ENCODE measurements at places on chromosomes 1 and 21.

DNA sequence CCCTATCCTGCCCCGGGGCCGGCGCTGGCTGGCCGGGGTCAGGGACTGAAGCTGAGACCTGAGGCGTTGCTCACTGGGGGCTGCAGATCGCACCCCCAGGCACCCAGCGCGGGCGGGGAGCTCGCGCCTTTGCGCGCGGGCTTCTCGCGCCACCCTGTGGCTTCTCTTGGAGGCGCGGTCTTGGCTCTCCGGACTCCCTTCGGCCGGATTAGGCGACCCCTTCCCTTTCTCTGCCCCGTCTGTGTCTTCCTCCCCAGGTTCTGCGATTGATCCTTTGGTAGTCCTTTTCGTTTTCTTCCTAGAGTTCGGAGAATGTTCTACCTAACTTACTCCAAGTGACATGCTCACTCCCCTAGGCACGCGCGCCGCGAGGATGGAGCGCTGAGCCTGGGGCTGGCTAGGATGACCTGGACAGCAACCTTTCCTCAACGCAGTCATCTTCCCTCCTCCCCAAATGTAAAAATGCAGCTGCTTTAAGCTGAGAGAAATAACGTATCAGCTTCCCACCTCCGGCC is 495 bp upstream of the NTRK1 start:
- DNase-seq: no peak

DNA sequence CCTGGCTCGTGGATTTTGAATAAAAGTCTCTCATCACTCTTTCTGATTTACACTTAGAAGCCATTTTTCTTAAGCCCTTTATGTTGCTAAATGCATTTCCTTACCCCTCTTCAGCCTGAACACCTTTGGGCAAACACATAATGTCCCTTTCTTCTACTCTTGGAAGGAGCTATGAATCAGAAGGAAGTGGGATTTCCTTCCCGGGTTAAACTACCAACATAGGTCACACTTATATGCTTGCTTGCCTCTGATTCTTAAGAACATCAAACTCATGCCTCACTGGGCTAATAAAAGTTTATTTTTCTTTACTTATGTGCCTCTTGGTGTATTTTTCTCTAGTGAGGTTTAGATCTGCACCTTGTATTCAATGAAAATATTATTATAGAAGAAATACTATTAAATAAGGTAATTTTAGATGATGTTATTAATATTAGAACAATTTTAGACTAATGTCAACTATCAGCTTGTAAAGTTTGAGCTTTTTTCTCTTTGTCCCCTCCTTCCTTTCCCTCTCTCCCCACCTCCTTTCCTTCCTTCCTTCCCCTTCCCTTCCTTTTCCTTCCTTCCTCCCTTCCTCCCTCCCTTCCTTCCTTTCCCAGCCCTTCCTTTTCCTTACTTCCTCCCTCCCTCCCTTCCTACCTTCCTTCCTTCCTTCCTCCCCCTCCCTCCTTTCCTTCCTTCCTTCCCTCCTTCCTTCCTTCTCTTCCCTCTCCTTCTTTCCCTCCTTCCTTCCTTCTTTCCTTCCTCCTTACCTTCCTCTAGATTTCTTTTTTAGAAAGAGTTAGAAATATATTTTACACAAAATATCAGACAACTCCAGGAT is 66.5 kb upstream of the KCNJ6 start:
- DNase-seq: no peak

- peak; percentile 43 for DNase-seq
These were observed 42.3 kb downstream of the TCEANC2 start for GRCh38 chr1:54095546-54096226.

GRCh38 chr1:115459161-115459560 is 121.1 kb upstream of the NGF start:
- DNase-seq: no peak

- DNase-seq: no peak
These were observed 110.3 kb downstream of the NEK7 start for GRCh38 chr1:198267056-198267455.

DNA sequence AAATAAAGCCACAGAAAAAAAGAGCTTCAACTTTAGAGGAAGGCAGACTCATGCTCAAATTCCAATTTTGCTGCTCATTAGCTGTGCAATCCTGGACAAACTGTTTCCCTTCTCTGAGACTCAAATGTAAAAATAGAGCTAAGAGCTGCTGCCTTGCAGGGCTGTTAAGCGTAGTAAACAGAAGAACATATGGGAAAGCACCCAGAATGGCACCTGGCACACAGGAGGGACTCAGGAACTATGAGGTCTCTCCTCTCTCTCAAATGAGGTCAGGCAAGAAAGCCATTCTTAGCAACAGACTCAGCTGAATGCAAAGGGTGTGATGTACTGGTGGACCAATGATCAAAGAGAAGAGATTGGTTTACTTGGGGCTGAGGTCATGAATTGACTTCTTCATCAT is 61.3 kb downstream of the TRABD2B start:
- DNase-seq: no peak

DNA sequence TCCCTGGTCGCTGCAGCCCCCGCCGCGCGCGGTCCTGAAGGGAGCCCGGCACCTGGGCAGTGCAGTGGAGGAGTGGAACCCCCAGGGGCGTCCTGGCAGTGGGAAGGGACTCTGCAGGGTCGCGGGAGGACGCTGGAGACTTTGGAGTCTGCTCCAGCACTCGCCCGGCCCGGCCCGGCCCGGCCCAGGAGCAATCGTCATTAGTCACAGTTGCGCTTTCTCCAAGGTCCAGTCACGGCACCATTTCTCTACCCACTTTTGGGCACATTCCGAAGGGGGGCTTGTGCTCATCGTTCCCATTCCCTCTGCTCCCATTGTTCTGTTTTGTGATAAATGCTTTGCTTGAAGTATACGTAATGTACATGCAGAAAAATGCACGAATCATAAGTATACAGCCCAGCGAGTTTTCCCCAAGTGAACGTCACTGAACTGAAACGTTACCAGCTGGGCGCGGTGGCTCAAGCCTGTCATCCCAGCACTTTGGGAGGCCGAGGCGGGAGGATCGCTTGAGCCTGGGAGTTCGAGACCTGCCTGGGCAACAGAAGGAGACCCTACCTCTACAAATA is 999 bp downstream of the THAP3 start:
- no peak for DNase-seq

- no peak for DNase-seq
These were observed 9.0 kb downstream of the HCRTR1 start for GRCh38 chr1:31626223-31627207.

DNA sequence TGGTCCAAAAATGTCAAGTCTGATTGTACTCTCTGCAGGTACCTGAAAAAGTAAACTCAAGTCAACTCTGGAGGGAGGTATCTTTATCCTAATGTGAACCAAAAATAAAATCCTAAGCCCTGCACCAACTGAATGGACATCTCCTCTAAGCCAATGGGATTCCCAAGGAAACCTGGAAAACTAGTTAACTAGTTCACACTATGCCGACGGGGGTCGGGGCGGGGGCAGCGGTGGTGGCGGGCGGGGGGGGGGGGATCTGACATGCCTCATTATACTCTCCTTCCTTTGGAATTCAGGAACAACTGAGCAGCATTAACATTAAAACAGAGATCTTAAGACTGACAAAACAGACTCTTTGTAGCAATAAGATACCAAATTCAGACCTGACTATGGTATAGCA is 452.6 kb upstream of the CAMK1G start:
- DNase-seq: no peak

DNA sequence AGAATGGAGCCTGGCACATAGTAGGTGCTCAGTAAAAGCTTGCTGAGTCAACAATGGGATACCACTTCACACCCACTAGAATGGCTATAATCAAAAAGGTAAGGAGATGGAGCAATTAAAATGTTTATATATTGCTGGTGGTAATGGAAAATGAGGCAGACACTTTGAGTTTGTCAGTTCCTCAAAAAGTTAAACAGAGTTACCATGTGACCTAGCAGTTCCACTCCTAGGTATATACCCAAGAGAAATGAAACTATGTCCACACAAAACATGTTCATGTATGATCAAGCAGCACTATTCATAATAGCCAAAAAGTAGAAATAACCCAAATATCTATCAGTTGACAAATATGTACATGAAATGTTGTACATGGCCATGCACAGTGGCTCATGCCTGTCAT is 74.8 kb upstream of the ECE1 start:
- DNase-seq: no peak

DNA sequence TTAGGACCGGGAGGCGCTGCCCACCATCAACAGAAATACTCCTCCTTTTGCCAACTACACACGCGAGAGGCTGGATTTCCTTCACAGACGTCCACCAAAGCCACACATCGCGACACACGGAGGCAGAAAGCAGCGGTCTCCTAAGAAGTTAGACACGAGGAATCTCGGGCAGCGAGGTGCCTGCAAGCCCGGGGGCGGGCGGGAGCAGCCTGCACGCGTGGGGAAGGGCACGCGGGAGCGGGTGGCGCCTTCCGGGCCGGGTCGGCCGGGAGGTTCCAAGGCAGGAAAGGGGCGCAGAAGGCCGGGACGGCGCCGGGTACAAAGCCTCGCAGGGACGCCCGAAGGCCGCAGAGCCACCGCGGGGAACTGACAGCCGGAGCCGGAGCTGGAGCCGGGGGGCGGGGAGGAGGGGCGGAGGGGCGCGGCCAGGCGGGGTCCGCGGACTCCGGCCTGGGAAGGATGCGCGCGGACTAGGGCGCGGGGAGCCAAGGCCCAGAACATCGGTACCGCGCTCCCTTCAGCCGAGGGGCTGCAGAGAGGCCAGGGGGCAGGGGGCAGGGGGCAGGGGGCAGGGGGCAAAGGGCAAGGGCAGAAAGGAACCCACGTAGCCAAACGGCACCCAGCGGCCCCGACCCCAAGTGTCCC is 722 bp downstream of the NPHP4 start:
- peak; percentile 30 for DNase-seq

DNA sequence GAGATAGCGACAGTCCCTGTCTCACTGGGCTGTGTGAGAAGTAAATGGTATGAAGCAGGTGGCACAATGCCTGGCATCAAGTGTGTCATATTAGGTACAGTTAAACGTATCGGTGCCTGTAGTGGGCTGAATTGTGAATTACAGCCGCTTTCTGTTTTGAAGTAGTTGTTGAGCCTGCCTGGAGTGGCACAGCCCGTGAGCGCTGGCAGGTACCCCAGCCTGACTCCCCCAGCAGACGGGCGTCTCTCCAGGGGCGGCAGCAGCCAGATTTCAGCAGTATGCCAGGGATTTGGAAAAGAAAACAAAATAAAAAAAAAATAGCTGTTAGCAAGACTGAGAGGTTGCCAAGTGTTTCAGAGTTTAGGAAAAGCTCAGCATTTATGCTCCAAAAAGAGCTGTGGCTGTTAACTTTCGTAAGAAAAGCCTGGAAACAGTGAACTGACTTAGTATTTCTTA is 26.6 kb upstream of the GPR153 start:
- no peak for DNase-seq

- no peak for DNase-seq
These were observed 33.6 kb downstream of the SOAT1 start for GRCh38 chr1:179327196-179327595.

- DNase-seq: peak; percentile 33
These were observed 109.9 kb downstream of the IGSF21 start for GRCh38 chr1:18217398-18218043.

- DNase-seq: no peak
These were observed 101.1 kb upstream of the JUN start for GRCh38 chr1:58884706-58885661.

DNA sequence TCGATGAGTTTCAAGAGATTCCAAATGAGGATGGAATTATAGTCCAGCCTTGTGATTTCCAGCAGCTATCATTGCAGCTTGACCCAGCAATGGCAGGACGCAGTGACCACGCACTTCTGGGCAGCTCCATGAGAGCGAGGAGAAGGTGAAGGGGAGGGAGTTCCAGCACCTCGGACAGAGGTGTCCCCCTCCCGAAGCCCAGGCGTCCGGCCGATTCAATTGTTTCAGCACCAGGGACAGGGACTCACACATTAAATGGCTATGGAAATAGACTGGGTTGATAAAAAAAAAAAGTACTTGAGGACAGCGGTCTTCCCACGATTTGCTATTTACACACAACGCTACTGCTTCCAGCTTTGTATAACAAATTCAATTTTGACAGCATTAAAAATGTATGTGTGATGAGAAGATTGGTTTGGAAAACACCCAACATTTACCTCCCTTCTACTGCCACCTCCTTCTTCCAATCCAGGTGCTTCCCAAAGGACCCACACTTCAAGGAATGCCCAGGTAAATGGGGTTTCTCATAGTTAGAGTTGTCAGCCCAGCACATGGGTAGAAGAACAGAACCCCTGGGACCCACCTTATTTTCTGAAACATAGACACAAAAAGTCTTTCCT is 71.8 kb downstream of the DISP3 start:
- peak; percentile 30 for DNase-seq

DNA sequence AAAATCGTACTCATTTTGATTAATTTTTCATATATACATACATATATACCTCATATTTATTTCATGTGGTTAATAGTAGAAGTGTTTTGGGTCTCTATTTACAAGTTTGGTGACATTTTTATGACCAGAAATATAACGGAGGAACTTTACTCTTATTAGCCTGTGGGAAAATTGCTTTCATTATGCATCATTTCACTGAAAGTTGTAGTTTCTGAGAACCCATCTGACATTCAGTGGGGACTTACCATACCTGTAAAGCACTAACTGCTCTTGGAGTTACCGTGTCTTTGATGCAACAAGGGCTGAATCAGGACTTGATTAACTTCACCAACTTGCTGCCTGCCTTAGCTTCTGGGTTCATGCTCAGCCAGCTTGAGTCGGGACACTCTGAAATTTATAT is 49.9 kb upstream of the ITPKB start:
- DNase-seq: no peak

- no peak for DNase-seq
These were observed 33.4 kb upstream of the PTPRC start for GRCh38 chr1:198605406-198605805.

- peak; percentile 42 for DNase-seq
These were observed 86.2 kb downstream of the NGF start for GRCh38 chr1:115251856-115252255.

DNA sequence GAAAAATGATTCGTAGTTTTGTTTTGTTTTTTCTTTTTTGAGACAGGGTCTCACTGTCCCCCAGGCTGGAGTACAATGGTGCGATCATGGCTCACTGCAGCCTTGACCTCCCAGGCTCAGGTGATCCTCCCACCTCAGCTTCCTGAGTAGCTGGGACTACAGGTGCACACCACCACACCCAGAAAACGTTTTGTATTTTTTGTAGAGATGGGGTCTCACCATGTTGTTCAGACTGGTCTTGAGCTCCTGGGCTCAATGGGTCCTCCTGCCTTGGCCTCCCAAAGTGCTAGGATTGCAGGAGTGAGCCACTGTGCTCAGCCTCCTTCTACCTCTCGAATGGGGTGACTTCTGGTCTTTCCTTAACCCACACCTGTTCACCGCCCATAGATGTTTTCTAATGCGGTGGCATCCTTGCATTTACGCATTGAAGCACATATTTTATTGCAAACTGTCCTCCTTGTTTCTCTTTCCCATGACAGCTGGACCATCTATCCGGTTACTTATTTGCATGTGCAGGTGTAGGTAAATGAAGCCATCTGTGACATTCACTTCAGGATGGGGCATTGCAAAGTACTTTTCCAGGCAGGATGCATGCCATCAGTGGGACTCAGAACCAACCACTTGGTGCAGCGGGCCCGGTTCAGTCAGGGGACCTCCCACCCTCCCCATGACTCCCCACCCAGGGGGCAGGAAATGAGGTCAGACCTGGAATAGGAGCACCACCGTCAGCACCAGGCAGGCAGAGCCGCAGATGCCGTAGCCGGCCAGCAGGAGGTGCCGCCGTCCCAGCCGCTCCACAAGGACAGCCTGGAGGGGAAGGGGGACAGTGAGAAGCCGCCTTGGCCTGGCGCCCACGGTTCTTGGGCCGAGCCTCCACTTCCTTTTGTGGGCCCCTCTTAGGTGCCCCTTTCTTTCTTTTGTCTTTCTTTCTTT is 16.5 kb downstream of the SLC2A7 start:
- no peak for DNase-seq

- DNase-seq: no peak
These were observed 391.0 kb downstream of the OMA1 start for GRCh38 chr1:58155418-58156123.
